Fibroblast of the aortic adventitia (primary cell): ENCODE measurements at places on chromosomes 2 and 18. TPM values are rescaled to one million over a fixed set of nuclear protein-coding genes. Genes with fewer than 3 reads are reported as not detected.
A peak's percentile ranks its signal among the peaks of the same experiment; 100 is the strongest.

GRCh38 chr2:37886745-37887144 is 38.3 kb upstream of the RMDN2 start:
- peak; percentile 71 for DNase-seq

ALPI gene
- not detected in 2 replicates for total RNA-seq

GRCh38 chr18:12325726-12326245 is 17.7 kb downstream of the TUBB6 start:
- DNase-seq = no peak

- DNase-seq = peak; percentile 96
Measured at GRCh38 chr2:234003972-234004617, 46.4 kb upstream of the SPP2 start.

SGPP2 gene
- total RNA-seq = not detected in 2 replicates
